ENCODE measurements at places on chromosomes 3 and 15.

DNA sequence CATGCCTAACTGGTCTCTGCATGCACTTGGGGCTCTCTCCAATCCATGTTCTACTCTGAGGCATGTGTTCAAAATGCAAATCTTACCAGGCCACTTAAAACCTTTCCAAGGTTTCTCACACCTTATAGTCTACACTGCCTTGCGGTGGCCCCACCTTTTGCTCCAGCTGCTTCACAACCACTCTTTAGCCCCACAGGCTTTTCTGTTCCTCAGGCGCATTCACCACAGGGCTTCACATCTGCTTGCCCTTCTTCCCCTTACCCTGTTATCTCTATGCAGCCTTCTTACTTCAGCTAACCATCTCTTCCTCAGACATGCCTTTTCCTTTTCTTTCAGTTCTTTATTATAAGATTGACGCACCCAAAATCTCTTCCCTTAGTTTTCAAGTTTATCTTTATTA is 37.8 kb downstream of the MINDY4B start:
- no peak for DNase-seq

- DNase-seq = no peak
Observed at GRCh38 chr15:96720251-96720650, 389.8 kb downstream of the NR2F2 start.

GRCh38 chr3:132326251-132326650 is 9.0 kb downstream of the ACP3 start:
- DNase-seq = no peak

- DNase-seq = no peak
Observed at GRCh38 chr15:56346414-56346813, 18.8 kb upstream of the TEX9 start.

Measured in CD4-positive, alpha-beta T cell treated with Interleukin-15 for 1 hour (primary cell).